ENCODE measurements at places on chromosomes 1 and 21.

- DNase-seq, result no peak
Observed at GRCh38 chr1:34235594-34235993, 58.9 kb downstream of the C1orf94 start.

DNA sequence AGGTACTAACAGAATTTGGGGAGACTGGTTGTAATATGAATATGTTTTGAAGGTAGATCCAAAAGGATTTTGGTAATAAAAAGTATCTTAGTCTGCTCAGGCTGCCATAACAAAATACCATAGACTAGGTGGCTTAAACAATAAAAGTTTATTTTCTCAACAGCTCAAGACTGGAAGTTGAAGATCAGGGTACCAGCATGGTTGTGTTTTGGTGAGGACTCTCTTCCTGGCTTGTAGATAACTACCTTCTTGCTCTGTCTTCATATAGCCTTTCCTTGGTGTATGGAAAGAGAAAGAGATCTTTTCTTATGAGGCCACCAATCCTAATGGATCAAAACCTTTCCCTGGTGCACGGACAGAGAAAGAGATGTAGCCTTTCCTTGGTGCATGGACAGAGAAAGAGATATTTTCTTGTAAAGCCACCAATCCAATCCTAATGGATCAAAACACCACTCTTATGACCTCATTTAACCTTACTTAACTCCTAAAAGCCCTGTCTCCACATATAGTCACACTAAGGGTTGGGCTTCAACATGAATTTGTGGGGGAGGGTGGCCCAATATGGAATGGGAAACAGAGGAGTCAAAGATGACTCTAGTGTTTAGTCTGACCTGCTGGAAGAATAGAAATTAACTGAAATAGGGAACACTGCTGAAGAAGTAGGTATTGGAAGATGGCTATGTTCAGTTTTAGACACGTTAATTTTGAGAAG, 5.4 kb upstream of the TSNAX start:
- no peak for DNase-seq

DNA sequence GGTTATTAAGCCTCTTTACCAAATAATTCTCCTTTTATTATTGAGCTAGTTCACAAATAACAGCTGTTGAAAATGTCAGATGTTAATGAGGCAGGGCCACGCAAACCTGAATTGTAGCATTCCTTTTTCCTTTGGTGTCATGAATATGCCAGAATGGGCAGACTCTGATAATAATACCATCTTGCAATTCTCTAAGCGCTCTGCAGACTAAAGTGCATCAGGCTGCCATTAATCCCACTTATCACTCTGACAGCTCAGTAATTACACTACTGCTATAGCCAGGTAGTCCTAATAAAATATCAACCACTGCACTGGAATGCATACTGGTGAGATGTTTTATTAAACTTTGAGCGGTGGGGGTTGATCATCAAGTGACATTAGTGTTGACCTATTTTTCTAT, 177.7 kb downstream of the DPYD start:
- no peak for DNase-seq

DNA sequence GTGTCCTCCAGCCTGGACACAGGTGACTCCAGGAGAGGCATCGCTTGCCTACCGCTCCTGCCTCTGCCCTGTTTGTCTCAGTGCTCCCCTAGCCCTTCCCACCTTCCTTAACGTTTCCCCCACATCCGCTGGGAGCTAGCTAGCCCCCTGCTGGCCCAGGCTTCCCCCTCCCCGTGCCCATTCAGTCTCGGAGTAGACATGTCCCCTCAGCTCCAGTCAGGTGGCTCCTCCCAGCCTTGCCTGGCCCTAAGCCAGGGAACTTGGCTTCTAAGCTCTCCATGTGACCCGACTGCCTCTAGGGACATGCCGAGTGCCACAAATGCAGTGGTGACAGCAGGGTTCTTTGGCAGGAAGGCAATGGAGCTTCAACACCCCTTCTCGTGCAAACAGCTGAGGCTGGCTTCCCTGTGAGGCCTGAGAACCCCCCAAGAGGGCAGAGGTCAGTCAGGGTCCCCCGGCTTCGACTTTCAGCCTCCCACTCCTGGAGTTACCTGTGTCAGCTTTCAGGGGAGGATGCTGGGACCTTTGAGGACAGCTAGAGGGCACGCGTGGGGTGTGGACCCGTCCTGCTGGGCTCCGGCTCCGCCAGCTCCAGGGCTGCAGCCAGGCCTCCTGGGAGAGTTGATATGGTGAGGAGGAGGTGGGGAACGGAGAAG, 16.2 kb downstream of the DRAXIN start:
- no peak for DNase-seq

DNA sequence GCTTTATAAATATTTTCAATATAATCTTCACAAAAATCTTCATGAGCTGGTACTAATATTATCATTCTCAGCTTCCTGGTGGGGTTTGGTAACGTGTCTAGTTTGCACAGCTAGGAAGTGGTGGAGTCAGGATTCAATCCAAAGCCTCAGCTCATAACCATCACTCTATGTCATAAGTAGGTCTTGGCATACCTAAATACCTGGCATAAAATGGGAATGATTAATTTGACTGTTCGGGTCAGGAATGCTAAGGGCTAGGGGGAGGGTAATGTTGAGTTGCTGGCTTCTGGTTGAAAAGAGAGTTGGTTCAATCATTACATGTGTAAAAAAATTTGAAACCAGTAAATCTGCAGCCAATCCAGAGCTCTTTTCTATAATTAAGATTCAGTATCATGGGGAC, 5.6 kb upstream of the SAMSN1 start:
- DNase-seq, result no peak

- DNase-seq, result no peak
Observed at GRCh38 chr1:114234408-114235124, 80.9 kb upstream of the SYT6 start.

All from kidney capillary endothelial cell (primary cell).